ENCODE measurements at places on chromosomes 12 and 14. TPM values are rescaled to one million over a fixed set of nuclear protein-coding genes. Genes with fewer than 3 reads are reported as not detected.

GRCh38 chr14:63901434-63902085 is 48.8 kb downstream of the SYNE2 start:
- DNase-seq = peak; percentile 70

PKP2 gene
- total RNA-seq = 0.13 TPM

GRCh38 chr12:132309596-132310086 is 19.7 kb downstream of the GALNT9 start:
- no peak for DNase-seq

- DNase-seq = no peak
Measured at GRCh38 chr12:40684986-40685385, 7.3 kb upstream of the CNTN1 start.

DNA sequence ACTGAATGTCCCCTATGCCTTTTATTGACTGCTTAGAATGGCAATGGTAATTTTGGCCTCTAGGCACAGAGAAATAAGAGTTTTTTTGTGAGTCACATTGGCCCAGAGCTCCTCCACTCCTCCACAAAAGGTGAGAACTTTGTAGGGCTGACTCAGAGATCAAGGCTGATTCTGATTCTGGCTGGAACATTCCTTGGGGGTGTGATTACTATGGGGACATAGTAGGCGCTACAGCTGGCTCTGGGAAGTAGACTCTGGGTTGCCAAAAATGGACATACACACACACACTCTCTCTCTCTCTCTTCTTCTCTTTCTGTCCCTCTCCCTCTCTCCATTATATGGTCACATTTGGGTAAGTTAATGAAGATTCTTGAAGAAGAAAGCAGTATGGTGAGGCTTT is 174.6 kb upstream of the DDHD1 start:
- DNase-seq = peak; percentile 82

CHURC1 gene
- 74.5 TPM for total RNA-seq

GYS2 gene
- not detected for total RNA-seq

CCDC175 gene
- total RNA-seq = not detected

GRCh38 chr14:38125481-38126037 is 82.1 kb upstream of the SSTR1 start:
- peak; percentile 11 for DNase-seq

GRCh38 chr12:111428728-111429175 is 23.0 kb downstream of the SH2B3 start:
- no peak for DNase-seq

DNA sequence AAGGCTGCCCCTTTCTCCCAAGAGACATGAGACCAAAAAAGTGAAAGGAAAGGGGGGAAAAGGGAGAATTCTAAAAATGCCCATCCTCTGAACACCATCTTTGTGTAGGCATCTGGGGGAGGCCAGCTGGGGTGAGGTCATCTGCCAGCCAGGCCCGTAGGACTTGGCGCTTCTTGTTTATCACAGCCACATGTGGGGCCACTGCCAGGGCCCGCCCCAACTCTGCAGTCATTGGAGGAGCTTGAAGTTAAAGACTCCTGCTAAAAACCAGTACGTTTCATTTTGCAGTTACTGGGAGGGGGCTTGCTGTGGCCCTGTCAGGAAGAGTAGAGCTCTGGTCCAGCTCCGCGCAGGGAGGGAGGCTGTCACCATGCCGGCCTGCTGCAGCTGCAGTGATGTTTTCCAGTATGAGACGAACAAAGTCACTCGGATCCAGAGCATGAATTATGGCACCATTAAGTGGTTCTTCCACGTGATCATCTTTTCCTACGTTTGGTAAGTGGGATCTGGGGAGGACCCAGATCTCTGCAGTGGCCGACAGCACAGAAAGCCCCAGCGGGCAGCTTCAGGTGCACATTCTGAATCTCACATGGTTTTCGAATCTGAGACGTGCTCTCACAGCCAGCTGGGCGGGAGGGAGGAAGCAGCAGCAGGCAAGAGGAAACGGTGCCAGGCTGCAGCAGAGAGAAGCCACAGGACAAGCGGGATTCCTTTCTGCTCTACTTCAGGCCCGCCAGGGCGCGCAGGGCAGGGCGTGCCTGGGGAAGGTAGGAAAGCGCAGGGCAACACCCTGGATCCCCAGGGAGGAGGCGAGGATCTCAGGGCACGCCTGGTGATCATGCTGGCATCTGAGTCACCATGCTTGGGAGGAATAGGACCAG is at the start of gene P2RX7:
Gene P2RX7, plus strand, starts transcription at position 276 of the 881 bp plus-strand sequence. Its CDS starts 95 bp downstream, at position 371.
- DNase-seq = peak; percentile 91
